Choroid plexus epithelial cell (primary cell): ENCODE measurements at places on chromosomes 12 and 14.

GRCh38 chr14:52241087-52241793, 26.3 kb upstream of the PTGDR start:
- DNase-seq: peak; percentile 87

DNA sequence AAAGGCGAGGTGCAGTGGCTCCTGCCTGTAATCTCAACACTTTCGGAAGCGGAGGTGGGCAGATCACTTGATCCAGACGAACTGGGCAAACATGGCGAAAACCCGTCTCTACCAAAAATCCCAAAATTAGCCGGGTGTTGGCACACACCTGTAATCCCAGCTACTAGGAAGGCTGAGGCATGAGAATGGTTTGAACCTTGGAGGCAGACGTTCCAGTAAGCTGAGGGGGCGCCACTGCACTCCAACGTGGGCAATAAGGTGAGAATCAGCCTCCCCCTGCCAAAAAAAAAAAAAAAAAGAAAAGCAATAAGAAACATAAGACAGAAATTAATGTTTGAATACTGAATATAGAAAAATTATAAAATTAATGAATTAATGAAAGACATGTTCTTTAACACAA, 928.7 kb downstream of the LRFN5 start:
- no peak for DNase-seq

DNA sequence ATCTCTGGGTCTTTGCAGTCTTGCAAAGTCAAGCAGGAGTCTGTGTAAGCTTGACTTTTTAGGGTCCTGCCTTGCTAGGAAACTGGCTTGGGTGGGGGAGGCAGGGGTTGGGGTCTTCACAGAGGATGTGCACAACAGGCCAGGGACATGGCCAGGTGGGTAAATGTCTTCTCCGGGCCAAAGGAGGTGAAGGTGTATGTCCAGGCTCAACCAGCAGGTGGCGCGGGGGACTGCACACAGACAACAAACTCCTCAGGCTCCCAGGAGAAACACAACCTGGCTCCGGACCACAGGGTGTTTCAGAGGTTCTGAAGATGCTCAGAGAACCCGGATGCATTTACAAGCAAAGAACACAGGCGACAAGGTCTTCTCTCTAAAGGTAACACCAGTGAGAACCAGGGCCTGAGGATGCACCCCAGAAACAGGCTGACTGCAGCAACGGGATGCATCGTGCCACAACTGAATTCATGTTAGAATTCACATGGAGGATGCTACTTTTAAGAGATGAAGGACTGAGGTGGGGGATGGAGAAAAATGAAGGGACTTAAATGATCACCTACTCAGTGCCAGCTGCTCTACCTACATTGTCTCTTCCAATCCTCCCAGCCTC, 56.0 kb downstream of the PLEKHG3 start:
- DNase-seq: peak; percentile 65

DNA sequence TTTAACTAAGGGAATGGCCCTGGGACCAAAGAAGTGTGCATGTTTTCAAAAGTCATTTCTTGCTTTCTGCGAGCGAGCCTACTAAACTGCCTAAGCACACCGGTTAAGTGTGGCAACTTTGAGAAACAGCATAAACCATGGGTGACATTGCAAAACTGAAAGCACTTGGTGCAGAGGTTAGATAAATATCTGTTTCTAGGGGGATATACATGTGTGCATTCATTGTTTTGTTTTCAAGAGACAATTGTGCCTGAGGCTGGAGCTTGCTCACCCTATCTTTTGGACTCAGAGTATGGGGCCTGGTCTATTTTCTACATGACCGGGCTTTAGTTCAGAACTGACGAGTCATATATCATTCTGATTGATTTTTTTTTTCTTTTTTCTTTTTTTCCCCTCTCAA, 923.4 kb downstream of the NRXN3 start:
- peak; percentile 4 for DNase-seq

DNA sequence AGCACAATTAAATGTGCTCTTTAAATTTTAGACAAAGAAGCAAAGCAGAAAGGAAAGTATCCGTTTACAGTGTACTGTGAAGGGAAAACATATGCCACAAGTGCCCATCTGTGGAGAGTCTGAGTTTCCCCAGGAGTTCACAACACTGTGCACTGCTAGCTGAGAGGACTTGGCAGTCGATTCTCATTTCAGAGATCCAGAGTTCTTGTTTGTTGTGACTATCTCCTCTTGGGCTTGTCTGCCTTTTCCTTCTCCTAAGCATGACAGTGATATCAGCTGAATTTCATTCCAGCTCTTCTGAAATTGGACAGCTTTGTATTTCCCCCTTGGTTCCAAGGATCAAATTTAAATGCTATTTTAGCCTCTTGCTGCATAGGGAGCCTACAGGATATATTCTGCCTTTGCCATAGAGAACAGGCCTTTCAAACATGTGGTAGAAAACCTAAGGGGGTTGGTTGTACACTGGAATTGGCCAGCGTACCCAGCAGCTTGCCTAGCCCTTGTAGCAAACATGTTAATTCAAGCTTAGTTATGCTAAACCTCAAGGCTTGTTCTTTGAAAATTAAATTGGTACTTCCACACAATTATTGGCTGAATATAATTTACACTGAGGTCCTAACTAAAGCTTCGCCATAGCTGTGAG, 259.2 kb upstream of the NOVA1 start:
- DNase-seq: no peak

- peak; percentile 3 for DNase-seq
These were observed 115.0 kb downstream of the RPAP3 start for GRCh38 chr12:47590771-47591360.

DNA sequence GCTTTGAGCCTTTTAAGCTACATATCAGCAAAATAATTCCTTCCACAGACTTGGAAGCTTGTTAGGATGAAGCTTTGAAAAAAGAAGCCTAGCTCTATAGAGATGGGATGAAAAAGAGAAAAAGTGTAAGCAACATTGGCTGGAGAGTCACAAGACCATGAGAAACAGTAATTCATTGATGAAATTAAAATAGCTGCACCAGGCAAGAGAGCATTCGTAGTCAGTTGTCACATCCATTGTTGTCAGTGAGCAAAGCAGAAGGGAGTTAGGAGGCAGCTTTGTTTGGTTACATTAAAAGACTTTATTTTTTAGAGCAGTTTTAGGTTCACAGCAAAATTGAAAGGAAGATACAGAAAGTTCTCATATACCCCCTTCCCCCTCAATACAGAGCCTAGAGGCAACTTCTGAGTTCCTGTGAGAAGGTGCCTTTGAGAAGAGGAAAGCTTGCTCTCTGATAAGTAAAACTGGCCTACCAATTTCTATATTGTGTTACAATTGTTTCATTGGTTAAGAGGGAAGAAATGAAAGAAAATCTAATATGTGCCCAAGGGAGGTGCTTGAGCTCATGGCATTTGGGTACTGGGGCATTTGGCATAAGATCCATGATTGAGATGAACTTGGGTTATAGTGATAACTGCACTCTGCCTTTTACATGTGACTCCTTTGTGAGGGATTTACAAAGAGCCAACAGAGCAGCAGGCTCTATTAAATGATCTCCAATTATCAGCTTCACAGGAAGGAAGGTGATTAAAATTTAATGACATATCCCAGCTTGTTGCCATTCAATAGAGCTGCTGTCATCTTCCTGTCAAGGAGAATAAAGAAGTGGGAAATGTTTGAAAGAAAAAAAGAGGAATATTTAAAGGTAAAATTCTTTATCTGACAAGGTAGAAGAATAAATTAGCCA, 361.3 kb upstream of the TMTC1 start:
- DNase-seq: no peak

DNA sequence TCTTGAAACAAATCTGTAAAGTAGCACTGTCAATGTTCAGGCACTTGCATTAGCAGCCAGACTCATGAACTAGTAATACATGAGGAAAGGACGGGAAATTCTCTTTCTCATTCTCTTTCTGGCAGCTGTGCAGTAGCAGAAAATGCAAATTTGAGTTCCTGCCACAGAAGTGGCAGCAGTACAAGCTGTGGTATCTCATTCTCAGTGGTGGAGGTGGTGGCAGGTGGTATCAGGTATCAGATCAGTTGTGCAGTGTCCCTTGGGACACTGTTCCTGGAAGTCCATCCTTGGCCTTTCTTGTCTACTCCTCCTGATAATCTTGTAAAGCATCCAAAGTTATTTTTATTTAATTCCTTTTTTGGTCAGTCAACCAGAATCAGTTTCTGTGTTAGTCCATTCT, 103.0 kb downstream of the C12orf42 start:
- DNase-seq: no peak

DNA sequence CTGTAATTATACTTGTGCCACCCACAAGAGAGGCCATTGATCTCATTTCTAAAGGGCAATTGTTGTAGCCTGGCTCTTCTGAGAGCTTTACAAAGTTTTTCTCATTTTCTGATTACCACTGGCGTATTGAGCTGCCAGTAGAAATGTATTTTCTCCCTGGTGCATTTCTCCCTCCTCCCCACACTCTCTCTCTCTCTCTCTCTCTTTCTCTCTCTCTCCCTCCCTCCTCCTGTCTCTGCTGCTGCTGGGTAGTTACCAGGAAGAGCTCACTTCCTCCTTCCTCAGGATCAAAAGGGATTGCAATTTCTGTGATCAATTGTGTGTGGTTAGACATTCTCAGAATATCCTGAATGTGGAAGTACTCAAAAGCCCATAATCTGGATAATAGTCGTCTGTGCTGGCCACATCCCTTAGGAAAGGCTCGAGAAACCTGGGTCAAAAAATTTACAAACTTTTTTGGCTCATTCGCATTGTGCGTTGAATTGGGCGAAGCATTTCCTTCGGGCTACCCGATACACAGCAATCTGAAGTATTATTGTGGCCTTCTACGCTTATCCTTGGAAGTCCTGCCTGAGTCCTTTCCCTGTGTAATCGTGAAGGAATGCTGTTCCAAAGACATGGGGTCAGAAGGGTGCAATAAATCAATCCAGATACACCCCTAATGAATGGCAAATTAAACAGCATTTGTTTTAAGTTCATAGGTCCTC, 254.8 kb downstream of the MSRB3 start:
- peak; percentile 43 for DNase-seq
